Glomerular endothelial cell (primary cell): ENCODE measurements at places on chromosomes 1 and 21. TPM values are rescaled to one million over a fixed set of nuclear protein-coding genes. Genes with fewer than 3 reads are reported as not detected.

- no peak for DNase-seq
Observed at GRCh38 chr1:106502659-106503058, 553.8 kb upstream of the PRMT6 start.

DNA sequence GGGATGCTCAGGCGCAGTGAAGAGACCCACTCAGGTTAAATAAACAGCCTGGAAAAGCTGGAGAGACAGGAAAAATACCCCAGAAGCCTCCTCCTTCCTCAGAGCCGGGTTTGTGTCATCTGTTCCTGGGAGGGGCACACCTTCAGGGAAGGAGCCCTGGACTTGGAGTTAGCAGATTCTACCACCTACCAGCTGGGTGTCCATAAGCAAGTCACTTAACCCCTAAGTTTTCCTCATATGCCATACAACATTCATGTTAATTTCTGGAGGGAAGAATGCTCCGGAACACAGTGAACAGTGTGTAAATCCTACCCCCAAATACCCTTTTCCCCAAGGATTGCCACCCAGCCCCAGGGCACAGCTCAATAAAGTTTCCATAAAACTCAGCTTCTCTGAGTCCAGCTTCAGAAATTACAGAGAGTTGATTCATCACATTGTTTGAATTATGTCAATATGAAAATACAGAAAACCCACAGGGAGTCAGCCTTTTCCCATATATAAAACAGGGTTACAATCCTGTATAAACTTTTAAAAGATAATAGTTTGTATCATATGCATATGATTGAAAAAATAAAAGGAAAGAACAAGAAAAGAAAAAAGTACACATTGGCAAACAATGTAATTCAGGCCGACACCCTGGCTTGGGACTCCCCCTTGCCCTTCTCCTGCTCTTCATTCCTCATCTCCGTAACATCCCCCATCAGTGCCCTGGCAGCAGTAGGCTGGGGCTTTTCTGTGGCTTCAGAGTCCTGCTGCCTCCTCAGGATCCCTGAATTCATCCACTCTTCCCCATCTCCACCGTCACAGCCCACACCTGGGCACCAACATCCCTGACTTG, 291.8 kb upstream of the USP24 start:
- no peak for DNase-seq

DNA sequence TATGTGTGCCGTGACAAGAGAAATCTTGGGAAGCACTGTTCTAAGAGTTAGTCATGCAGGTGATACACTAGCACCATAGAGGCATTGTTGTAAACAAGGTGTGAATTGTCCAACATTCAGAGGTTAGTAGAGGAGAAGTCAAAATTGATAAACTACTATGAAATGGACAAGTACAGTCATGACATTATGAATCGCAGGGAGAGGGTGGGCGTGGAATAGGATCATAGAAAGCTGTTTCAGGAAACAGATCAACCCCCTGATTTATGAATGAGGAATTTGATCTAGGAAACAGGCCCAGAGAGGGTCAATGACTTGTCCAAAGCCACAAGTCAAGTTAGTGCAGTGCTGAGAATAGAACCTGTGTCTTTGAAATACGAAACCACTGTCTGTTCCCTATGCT, 58.5 kb upstream of the LAX1 start:
- DNase-seq = no peak

- DNase-seq = no peak
Observed at GRCh38 chr1:43924516-43924915, 9.1 kb upstream of the ARTN start.

DNA sequence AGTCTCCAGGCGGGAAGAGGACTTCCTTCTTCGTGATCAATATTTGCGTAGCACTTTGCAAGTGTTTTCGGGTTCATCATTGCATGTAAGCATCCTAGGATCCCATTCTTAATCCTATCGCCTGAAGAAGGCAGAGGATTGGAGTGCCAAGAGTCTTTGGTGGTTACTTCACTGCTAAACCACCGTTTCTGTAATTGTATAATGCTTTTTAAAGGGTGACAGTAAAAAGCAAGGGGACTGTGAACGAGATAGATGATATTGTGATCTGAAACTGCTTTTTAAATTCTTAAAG, 345 bp upstream of the ALDH9A1 start:
- DNase-seq = no peak

- DNase-seq = no peak
Observed at GRCh38 chr1:3733883-3734589, 18.2 kb upstream of the CCDC27 start.

DNA sequence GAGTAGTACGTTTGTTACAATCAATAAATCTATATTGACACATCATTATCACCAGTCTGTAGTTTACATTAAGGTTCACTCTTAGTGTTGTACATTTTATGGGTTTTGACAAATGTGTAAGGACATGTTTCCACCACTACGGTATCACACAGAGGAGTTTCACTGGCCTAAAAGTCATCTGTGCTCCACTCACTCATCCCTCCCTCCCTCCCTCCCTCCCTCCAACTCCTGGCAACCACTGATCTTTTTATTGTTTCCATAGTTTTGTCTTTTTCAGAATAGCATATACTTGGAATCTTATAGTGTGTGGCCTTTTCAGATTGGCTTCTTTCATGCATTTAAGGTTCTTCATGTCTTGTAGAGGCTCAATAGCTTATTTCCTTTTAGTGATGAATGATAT, 44.1 kb upstream of the RHOU start:
- DNase-seq = no peak

GRCh38 chr1:3677484-3677883, 25.2 kb downstream of the TP73 start:
- DNase-seq = no peak

- DNase-seq = peak; percentile 87
Observed at GRCh38 chr1:192559115-192560006, 16.2 kb upstream of the RGS1 start.

DNA sequence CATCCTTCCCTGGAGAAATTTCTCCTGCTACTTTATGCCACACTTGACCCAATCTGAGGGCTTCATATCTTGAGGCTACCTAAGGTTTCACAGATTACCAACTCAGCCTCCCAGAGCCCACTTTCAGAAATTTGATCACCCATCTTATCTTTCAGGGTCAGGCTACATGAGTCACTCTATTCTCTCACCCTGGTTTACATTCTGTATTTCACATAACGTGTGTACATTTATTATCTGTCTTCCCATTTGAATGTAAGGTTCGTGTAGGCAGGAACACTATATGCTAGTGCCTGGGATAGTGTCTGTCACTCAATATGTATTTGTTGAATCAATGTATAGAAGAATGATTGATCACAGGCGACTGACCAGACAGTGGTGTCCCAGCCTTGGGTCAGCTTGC, 124.8 kb downstream of the UBE2U start:
- no peak for DNase-seq

- DNase-seq = no peak
Observed at GRCh38 chr1:6085666-6086065, 40.0 kb downstream of the KCNAB2 start.

DNA sequence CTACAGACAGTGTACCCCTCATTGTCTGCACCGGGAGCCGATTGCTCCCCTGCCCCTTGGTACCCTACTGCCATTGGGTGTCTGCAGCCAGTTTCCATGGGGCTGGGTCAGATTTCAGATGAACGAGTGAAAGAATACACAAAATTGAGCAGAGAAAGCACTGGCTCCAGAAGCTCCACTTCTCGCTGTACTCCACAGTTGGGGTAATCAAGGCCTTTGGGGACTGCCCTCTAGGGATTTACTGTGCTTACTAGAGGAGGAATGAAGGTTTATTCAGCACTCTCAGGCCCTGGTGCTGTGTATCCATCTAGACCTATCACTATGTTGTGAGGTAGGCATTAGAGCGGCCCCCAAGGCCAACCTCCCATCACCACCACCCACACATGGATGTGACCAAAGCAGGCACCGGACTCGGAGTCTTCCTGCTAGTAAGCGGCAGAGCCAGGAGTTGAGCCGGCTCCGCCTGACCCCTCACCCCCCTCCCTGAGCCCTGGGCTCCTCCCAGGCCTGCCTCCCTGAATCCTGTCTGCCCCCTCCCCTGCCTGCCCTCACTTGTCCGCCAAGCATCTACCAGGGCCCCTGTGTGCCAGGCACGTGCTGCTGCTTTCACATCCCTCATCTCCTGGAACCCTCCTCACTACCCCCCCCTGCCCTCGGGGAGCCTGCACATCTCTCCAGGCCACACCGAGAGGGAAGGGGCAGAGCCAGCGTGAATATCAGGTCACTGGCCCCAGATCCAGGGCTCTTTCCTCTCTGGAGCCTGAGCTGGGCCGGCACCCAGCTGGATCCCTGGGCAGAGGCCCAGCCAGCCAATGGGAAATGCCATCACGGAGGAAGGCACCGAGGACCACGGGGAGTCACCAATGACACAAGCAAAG, 23.3 kb downstream of the KCNN3 start:
- DNase-seq = no peak

TLR5 gene
- 0.19 and 0.53 TPM in 2 replicates for total RNA-seq

SPATA6 gene
- 3.1 and 4.2 TPM in 2 replicates for total RNA-seq

DNAI4 gene
- 2.2 and 3.6 TPM in 2 replicates for total RNA-seq

HSPA6 gene
- total RNA-seq = 0.06 TPM in 1 of 2 replicates, not detected in the other

OR2L3 gene
- not detected in 2 replicates for total RNA-seq

BRDT gene
- not detected in 2 replicates for total RNA-seq

DDR2 gene
- total RNA-seq = 3.3 and 5.8 TPM in 2 replicates

GPR3 gene
- total RNA-seq = 0.44 and 1.5 TPM in 2 replicates

FCRLA gene
- 0.92 TPM in 1 of 2 replicates, not detected in the other for total RNA-seq
